Left ventricle myocardium inferior (tissue), 1 donor: ENCODE measurements at places on chromosomes 1 and 21.
A peak's percentile ranks its signal among the peaks of the same experiment; 100 is the strongest.

GRCh38 chr1:245388687-245389086, 233.9 kb downstream of the KIF26B start:
- DNase-seq = no peak

GRCh38 chr1:55054396-55054795, 15.0 kb downstream of the PCSK9 start:
- no peak for DNase-seq

DNA sequence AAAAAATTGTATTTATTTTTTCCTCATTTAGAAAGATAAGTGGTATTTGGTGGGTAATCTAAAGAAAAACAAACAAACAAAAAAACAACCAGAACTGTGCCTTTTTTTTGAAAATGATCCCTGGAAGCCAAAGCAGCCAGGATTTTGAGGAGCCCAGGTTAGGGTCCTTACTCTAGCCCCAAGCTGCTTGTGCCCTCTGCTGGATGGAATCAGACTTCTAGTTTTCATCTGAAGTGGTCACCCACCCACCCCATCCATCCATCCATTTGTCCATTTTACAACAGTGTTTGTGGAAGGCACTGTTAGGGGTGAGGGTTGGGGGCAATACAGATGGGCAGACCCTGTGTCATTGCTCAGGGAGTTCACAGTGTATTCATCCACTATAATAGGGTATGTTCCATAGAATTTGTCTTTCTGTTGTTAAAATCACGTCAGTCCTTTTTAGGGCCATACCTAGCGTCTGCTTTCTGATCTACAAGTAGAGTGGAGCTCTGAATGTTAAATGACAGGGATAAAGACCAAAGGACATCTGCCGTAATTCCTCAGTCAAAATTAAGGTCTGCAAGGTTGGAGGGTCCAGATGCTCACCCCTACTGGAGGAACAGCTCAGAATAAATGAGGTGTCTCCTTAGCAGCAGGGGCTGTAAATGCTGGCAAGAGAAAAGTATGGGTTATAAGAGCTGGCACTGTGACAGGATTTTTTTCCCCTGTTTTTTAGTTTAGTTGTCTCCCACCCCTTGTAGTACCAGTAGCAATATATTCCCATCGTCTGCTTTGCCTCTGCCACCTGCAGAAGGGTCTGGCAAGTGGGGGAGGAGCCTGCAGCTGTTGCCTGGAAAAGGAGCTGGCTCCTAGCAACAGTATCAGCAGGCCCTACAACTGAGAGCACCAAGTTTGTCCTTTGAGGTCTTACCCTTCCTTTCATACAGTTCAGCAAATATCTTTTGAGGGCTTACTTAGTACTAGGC, 3.2 kb downstream of the LRRC42 start:
- no peak for DNase-seq

DNA sequence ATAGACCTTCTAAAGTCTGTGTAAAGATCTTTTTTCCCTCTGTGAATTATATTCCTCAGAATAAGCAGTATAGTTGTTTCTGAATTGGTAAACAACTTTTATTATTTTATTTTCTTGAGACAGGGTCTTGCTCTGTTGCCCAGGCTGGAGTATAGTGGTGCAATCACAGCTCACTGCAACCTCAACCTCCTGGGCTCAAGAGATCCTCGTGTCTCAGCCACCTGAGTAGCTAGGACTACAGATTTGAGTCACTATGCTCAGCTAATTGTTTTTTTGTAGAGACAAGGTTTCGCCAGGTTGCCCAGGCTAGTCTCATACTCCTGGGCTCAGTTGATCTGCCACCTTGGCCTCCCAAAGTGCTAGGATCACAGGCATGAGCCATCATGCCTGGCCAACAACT, 26.6 kb upstream of the HMGN1 start:
- DNase-seq = no peak

- DNase-seq = no peak
These were observed 245.3 kb upstream of the RAB4A start for GRCh38 chr1:229025576-229025975.

- peak; percentile 93 for DNase-seq
These were observed 11.7 kb upstream of the ENO1 start for GRCh38 chr1:8889925-8890785.

DNA sequence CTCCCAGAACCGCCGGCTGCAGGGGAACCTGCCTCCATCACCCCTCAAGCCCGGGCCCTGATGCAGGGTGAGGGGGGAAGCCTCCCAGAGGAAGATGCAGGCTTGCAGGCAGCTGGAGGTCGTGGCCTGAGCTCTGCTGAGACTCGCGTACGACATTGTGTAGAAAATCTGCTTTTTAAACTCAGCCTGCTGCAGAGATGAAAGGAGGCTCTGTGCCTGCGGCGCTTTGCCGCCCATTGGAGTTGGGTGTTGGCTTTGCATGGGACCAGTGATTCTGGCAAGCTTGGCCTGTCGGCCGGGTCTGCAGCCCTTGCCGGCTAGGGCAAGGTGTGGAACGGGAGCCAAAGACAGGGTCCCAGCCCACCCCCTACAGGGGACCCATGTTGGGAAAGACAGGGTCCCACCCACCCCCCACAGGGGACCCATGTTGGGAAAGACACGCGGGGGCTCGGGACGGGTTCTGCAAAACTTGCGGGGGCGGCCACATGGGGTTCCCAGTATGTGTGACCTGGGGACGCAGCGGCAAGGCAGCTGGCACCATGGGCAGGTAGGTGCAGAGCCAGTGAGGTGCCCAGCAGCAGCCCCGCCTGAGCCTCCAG, 55.6 kb downstream of the SLX9 start:
- no peak for DNase-seq

GRCh38 chr1:246609632-246610031, 43.4 kb downstream of the CNST start:
- DNase-seq = no peak

DNA sequence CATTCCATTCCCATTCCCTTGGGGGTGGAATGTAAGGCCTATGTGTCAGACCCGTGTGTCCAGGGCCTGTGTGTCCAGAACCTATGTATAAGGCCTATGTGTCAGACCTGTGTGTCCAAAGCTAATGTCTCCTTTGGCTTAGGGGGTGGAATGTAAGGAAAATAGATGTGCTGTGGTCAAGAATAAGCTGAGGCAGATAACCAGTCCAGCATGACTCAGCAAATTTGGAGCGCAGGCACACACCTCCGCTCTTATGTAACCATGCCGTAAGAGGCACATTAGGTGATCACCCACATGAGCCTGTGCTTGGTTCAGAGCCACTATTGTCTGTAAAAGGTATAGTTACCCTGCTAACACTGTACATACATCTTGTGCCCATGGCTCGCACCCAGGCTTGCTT, 150.8 kb upstream of the SGIP1 start:
- DNase-seq = no peak

GRCh38 chr1:190477762-190478148, at the start of gene BRINP3:
TSS of gene BRINP3 (minus strand) at chr1:190477864.
- DNase-seq = no peak

DNA sequence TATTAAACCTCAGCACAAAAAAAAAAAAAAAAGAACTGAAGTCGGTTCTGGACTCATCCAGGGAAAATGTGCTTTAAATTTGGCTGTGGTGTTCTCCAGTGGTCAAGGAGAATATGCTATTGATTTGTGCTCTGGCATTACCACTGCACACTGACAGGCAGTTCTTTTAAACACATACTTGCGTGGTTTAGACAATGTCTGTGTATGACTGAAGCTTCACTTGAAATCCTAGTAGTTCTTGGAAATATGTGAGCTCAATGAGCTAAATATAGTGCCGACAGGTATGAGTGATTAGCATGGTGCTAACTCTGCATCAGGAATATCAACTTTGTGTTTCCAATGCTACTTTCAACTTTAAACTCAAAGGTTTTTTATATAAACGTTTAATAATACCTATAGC, 415.6 kb downstream of the SMYD3 start:
- DNase-seq = no peak

GRCh38 chr1:29961293-29962059, 725.2 kb downstream of the PTPRU start:
- no peak for DNase-seq

GRCh38 chr1:14362331-14362730, 236.2 kb upstream of the KAZN start:
- no peak for DNase-seq

DNA sequence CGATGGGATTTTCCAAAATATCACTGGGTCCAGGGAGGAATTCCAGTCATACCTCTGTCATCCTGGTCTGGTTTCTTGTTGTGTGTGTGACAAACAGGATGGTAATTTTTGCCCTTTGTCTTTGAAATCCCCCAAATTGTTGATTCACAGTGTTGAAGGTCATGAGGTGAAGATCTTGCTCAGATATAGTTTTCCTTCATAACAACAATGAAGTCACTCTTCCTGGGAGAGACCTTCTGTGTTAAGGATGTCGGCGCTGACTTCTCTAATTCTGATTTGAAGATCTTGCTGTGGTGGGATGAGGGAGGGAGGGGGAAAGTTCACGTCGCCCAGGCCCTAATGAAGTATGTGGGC, 32.2 kb upstream of the MPZL1 start:
- no peak for DNase-seq

GRCh38 chr1:67883069-67883468, 49.8 kb upstream of the GNG12 start:
- no peak for DNase-seq

- no peak for DNase-seq
These were observed 7.7 kb upstream of the HLCS start for GRCh38 chr21:36973986-36974850.

- DNase-seq = no peak
These were observed 213.8 kb upstream of the C1orf174 start for GRCh38 chr1:4113897-4114296.

- no peak for DNase-seq
These were observed 25.0 kb downstream of the WNT9A start for GRCh38 chr1:227922501-227923352.

DNA sequence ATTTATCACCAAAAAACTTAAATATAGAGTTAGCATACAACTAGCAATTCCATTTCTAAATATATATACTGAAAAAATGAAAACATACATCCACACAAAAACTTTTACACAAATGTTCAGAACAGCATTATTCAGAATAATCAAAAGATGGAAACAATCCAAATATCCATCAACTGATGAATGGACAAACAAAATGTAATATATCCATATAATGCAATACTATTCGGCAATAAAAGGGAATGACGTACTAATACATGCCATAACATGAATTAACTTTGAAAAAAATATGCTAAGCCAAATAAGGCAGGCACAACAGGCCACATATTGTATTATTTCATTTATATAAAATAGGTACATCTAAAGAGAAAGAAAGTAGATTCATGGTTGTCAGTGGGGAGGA, 33.9 kb downstream of the TUT4 start:
- no peak for DNase-seq

GRCh38 chr1:233673261-233673946, 59.5 kb downstream of the KCNK1 start:
- no peak for DNase-seq

DNA sequence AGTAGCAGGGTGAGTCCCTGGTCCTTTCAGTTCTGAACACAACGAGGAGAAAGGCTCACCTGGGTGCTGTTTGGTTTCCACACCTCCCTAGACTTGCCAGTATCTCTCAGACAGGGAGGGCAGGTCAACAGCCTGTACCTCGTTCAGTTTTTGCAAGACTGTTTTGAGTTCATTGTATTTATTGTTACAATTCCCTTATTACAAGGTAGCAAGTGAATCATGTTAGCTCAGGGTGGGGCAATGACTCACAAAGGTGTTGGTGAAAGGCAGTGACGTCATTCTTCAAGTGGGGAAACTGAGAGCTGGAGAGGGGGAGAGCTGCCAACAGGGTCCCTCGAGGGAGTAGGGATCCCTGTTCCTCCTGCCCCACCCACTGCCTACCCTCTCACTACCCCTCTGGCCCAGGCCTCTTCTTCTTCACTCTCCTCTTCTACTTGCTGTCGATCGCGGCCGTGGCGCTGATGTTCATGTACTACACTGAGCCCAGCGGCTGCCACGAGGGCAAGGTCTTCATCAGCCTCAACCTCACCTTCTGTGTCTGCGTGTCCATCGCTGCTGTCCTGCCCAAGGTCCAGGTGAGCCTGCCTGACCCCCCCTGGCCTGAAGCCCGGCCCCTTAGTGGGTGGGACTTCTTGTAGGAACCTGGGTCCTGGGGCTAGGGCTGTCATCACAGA, 13.4 kb downstream of the SERINC2 start:
- no peak for DNase-seq

GRCh38 chr21:21806711-21807597, 808.7 kb downstream of the NCAM2 start:
- DNase-seq = no peak

GRCh38 chr21:39180429-39181019, 2.7 kb downstream of the PSMG1 start:
- no peak for DNase-seq

DNA sequence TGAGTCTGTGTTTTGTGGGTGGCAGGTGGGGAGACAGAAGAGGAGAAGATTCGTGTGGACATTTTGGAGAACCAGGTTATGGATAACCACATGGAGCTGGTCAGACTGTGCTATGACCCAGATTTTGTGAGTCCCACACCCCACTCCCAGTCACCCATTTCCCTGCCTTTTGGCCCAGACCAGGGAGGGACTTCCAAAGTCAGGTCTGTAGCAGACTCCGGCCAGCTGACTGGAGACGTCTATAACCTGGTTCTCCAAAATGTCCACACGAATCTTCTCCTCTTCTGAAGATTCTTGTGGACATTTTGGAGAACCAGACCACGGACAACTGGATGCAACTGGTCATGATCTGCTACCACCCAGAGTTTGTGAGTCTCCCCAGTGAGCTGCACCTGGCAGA, 1.6 kb downstream of the GSTM5 start:
- no peak for DNase-seq

DNA sequence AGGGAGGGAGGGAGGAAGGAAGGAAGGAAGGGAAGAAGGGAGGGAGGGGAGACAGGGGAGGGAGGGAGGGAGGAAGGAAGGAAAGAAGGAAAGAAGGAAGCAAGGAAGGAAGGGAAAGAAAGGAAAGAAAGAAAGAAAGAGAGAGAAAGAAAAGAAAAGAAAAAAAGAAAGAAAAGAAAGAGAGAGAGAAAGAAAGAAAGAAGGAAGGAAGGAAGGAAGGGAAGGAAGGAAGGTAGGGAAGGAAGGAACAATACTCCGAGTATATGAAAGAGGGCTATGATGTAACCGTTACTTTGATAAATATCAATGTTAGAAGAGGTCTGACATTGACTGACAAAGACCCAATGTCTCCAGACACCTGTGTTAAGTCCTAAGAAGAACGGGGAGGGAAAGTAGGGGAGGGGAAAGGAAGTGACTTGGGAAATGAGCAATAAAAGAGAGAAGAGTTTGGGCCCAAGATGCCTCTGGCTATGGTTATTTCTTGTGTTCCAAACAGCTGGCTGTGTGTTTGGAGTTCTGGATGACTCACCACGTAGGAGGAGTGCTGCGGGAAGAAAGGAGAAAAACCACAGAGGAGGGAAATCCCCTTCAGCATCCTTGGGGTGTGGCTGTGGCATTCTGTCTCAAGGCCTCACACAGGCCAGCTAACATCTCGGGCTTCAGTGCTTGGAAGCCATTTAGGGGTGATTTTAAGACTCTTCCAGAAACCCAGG, 37.0 kb upstream of the RXRG start:
- peak; percentile 23 for DNase-seq

DNA sequence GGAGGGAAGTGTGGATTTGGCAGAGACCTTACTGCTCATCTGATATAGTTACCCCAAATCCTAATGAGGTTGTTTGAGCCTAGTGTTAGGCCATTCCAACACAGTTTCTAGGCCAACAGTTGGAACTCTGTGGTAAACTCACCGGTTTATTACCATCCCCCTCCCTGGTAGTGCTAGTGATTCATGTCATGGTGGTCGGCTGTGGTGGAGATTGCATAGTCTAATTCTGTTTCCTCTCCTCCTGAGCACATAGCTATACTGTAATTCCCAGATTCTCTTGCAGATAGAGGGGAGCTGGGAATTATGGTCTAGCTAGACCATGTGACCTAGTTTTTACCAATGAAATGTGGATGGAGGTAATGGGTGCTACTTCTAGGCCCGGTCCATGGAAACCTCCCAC, 123.7 kb upstream of the KIF26B start:
- DNase-seq = no peak

GRCh38 chr1:160777486-160778089, 18.4 kb upstream of the LY9 start:
- no peak for DNase-seq
